ENCODE measurements at places on chromosomes 13 and 19.

GRCh38 chr13:49418206-49418605, 25.7 kb downstream of the CAB39L start:
- no peak for DNase-seq

DNA sequence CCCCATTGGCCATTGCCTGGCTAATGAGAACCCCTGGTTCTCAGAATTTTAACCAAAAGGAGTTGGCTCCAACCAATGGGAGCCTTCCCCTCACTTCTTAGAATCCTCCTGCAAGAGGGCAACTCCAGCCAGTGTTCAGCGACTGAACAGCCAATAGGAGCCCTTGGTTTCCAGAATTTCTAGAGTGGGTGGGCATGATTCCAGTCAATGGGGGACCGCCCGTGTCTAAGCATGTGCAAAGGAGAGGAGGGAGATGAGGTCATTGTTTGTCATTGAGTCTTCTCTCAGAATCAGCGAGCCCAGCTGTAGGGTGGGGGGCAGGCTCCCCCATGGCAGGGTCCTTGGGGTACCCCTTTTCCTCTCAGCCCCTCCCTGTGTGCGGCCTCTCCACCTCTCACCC, 9.5 kb upstream of the SWSAP1 start:
- no peak for DNase-seq

DNA sequence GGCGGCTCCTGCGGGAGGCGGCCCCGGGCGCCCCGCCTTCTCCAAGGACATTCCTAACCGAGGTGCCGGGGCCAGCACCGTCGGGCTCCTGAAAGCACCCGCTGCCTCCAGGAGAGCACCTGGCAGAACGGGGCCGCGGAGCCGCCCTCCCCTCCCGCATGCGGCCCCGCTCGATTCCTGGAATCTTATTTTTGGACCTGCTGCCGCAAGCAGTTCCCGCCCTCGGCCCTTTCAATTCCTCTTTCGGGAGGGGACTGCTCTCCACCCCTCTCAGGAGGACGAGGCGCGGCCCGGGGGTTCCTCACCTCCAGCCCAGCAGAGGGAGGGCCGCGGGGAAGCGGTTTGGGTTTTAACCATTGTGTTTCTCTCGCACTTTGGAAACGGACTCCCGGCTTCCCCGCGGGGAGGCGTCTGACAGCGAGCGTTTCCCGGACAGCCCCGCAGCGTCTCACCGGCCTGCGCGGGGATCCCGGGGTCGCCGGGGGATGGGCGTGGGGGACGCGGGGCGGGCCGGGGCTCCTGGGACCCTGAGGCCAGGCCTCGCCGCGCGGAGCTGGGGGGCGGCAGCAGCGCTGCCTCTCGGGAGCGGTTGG, 849 bp downstream of the GAS6 start:
- DNase-seq: no peak

DNA sequence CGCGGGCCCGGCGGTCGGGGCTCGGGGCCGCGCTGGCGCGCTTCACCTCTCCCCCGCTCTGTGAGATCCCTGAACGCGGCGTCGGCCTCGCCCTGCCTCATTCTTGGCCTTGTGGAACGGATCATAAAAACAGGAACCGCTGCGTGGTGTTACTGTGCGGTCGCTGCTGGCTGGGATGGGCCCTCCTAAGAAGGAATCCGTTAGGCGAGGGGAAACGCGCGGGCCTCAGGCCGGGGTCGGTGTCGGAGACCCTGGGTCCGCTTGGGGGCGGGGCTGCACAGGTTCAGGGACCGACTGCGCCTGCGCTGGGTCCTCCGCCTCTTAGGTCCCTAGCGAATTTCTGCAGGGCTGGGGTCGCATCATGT, 381 bp downstream of the CKAP2 start:
- no peak for DNase-seq

- DNase-seq: no peak
Observed at GRCh38 chr19:33488826-33489225, 32.8 kb downstream of the PEPD start.

- no peak for DNase-seq
Observed at GRCh38 chr19:22427547-22427946, 5.4 kb upstream of the ZNF98 start.

GRCh38 chr13:77358001-77358400, 31.1 kb upstream of the MYCBP2 start:
- DNase-seq: no peak

- DNase-seq: peak; percentile 1
Observed at GRCh38 chr19:30784850-30785457, 412.8 kb downstream of the ZNF536 start.

DNA sequence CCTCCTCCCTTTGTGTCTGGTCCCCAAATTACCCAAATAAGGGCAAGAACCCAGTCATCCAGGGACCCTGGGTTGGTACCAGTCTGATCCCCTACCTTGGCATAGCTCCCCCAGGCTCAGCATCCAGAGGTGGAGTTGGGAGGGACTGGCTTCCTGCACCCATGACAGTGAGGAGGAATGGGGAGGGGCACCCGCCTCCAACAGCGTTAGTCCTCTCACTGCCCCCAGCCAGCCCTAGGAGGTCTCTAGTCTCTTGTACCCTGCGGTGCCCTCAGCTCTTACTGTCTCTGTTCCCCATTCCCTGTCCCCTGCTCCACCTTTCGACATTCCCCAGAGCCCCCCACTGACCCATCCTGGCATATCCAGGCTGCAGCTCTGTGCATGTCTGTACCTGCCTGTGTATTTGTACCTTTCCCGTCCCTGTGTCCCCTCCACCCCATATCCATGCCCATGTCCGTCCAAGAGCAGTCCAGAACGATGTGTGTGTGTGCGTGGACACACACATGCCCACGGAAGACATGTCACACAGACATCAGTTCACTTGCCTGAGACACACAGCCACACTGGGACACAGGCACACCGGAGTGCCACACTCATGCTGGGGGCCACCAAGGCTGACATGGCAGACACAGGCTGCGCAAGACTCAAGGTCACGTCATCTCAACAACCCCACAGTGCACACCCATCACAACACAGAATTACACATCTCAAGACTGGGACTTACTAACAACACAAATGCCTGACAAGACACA, 17.8 kb downstream of the ERFL start:
- DNase-seq: no peak

DNA sequence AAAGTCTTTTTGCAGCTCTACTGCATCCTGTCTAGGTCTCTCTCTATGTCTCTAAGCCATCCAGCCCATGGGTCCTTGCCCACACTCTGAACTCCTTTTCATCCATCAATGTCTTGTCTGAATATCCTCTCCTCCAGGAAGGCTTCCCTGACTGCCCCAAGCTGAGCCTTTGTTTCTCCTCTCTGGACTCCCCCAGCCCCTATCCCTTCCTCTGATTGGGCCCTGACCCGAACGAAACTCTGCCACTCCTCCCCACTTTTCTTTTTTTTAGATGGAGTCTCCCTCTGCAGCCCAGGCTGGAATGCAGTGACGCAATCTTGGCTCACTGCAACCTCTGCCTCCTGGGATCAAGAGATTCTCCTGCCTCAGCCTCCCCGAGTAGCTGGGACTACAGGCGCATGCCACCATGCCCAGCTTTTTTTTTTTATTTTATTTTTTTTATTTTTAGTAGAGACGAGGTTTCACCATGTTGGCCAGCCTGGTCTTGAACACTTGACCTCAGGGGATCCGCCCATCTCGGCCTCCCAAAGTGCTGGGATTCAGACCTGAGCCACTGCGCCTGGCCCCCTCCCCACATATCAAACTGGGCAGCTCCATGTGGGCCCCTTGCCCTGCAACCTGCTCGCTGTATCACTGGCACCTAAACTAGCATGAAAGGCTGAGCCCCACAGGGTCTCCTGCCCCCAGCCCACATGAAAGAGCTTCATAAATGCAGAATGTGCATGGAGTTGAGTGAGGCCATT, 870 bp upstream of the UNC13A start:
- DNase-seq: no peak

- DNase-seq: no peak
Observed at GRCh38 chr19:50419022-50419579, 363 bp downstream of the SPIB start.

DNA sequence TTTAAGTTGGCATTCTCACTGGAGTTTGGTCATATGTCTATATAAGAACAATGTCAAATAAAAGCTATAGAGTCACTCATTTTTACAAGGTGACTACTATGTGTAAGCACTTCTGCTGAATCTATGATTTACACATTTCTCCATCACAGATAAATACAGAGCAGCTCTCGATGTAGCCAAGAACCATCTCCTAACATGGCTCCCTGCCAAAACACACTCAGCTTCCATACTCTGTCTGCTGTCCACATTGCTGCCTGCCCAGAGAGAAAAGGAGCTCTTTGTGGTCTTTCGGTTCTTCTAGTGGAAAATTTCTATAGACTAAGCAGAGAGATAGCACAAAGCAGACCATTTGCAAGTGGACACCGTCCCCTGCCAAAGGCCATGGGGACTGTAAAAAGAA, 190.9 kb upstream of the KLF12 start:
- no peak for DNase-seq

DNA sequence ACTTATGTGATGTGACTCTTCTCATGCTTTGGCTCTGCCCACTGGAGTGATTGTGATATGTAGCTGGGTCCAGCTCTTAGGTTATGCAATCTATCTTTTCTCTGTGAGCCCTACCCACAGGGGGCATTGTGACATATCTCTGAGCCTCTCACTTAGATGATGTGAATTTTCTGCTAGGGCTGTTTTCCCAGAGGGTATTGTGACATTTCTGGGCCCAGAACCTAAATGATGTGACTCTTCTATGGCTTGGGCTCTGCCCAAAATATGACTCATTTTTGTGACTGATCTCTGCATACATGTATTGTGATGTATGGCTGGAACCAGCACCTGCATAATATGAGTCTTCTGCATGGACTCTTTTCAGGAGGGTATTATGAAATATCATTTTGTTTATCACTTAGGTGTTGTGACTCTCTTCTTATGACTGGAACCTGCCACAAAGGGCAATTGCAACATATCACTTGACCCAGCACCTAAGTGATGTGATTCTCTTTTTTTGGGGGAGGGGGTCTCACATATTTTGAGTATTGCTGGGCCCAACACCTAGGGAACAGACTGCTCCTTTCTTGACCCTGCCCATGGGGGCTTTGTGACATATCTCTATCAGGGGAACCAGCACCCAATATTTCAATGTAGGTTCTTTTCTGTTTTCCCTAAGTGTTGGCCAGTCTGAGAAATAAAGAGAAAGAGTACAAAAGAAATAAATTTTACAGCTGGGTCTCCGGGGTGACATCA, 12.1 kb upstream of the ZNF254 start:
- no peak for DNase-seq

DNA sequence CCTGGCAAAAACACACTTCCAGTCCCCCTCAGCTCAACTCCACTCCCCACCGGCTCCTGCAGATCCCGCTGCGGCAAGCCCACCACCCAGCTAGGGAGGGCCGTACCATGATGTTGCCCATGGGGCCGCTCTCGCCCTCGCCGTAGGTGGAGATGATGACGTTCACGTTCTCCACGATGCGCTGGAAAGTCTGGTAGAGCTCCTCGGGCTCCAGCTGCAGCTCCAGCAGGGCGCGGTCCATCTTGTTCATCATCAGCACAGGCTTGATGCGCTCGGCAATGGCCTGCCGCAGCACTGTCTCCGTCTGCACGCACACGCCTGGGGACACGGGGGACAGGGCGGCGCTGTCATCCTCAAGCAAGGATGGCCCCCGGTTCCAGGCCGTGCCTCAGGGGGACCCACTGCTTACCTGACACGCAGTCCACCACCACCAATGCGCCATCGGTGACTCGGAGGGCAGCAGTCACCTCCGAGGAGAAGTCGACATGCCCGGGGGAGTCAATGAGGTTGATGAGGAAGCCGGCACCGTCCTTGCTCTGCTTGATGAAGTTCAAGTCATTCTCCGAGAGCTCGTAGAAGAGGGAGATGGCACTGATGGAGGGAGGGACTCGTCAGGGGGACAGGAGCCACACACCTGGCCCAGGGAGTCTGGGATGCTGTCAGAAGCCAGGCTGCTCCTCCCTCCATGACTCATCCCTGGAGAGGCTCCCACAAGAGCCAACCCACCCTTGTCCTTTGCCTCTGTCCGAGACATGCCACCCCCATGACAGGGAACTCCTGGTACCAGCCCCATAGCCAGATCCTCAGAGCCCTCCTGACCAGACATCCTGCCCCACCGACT, 2.3 kb downstream of the EEF2 start:
- no peak for DNase-seq
